Activated CD4-positive, alpha-beta T cell treated with anti-CD3 and anti-CD28 coated beads for 4 hours (primary cell): ENCODE measurements at places on chromosomes 13 and 19.

DNA sequence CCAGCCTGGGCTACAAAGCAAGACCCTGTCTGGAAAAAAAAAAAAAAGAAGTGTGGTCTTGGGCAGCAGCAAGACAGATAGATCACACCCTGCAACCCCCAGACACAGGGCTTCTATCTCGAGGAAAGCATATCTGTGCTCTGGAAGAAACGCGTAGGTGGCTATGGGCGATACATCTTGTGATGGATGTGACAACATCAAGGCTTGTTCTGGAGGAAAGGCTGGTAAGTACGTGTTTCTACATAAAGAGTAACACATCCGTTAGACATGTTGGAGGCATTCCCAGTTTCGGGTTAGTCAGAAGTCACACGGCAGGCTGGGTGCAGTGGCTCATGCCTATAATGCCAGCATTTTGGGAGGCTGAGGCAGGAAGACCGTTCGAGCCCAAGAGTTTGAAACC, 6.6 kb upstream of the DHDH start:
- DNase-seq = no peak

GRCh38 chr13:43089912-43090498, 66.6 kb downstream of the DNAJC15 start:
- no peak for DNase-seq

DNA sequence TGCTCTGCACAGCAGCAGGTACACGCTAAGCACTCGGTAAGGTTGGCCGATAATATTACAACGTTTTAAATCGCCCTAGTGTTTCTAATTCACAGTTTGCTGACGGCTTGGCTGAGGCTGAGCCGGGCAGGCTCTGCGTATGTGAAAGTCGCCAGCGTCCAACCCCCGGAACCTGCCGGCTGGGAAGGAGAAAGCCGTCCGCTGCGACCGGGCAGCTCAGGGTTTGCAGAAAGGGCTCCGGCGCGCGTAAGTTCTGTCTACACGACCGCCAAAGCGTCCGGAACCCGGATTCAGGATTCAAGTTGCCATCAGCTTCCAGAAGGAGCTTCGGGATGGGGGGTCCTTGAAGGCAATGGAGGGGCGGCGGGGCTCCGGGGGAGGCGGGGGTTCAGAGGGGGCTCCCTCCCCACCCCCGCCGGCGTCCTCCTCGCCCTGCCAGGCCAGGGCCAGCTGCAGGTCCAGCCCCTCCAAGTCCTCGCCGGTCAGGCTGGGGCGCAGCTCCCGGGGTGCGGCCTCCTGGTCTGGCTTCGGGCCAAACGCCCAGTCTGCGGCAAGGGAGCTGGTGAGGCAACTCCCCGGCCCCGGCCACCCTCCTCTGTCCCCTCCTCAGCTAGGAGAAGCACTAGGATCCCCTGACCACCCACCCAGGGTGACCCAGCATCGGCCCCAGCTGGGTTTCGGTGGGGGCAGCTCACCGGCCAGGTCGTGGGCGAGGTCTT, 575 bp downstream of the SMIM44 start:
- no peak for DNase-seq

DNA sequence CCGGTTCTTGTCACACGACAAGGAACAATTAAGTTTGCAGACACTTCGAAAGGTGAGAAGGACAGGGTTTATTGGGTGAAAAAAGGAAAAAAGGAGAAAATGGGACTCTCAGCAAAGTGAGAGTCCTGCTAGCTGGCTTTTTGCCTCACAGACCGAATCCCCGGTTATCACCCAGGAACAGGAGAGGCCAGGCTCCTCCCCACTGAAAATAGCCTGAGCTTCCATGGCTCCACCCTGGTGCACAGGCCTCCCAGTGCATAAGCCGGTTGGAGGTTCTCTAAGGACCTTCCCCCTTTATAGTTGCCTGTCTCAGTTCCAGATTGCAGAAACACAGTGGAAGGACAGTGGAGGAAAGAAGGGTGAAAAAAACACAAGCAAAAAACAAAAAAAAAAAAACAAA, 571.7 kb downstream of the KCTD12 start:
- no peak for DNase-seq

GRCh38 chr13:47408546-47409319, 511.9 kb upstream of the HTR2A start:
- no peak for DNase-seq

GRCh38 chr13:25980255-25980654, 71.6 kb downstream of the SHISA2 start:
- no peak for DNase-seq

DNA sequence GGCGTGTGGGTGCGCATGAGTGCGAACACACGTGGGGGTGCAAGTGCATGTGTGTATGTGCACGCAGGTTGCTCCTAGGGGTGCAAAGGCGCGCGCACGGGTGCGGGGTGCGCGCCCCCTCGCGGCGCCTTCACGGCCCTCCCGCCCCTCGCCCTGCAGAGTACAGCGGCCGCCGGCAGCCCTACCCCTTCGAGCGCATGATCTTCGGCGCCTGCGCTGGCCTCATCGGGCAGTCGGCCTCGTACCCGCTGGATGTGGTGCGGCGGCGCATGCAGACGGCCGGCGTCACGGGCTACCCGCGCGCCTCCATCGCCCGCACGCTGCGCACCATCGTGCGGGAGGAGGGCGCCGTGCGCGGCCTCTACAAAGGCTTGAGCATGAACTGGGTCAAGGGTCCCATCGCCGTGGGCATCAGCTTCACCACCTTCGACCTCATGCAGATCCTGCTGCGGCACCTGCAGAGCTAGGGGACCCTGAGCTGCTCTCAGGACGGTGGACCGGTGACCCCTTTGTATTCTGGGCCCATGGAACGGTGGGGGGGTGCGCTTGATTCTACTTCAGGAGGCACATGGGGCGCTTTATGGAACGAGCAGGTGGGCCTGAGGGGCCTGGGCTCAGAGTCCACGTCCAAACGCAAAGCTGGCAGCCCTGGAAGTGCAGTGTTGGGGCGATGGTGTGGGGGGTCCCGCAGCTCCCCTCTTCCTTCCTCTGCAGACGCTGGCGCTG, 27.7 kb downstream of the TMEM161A start:
- DNase-seq = no peak

GRCh38 chr13:38674208-38674607, 12.7 kb upstream of the FREM2 start:
- DNase-seq = no peak

DNA sequence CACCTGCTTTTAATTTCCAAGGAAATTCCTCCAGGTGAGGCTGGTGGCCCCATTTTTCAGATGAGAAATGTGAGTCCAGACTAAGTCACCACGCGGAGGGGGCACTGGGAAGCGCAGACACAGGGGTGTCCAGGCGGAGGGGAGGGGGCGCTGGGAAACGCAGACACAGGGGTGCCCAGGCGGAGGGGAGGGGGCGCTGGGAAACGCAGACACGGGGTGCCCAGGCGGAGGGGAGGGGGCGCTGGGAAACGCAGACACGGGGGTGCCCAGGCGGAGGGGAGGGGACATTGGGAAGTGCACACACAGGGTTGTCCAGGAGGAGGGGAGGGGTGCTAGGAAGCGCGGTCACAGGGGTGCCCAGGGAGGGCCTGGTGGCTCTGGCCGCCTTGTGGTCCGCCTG, 3.5 kb downstream of the GRK1 start:
- DNase-seq = no peak

DNA sequence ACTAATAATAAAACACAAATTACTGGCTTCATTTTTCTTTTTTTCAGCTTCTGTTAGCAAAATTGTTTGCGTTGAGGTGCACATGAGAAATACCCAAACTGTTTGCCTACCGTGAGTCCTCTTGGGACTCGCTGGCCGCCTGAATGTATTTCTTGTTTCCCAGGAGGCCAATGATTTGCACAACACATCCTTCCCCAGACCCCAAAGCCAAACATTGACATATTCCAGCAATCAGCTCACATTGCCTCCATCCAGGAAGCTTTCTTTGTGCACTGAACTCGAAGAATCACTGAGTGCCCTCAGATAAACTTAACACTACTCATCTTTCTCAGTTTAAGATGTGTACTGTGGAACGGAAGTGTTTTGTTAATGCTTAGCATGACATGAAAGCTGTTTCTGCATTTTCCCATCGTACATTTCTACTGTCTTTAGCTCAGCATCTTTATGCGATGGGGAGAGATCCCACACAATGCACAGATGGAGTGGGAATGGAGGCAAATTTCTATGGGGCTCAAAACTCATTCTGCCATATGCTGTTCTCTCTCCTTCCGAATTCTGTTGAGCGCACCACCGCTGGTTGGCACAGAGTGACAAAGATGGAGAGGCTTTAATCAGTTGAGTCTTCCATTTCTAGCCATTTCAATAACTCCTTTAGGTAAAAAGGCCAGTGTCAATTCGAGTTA, 399.5 kb downstream of the RFC3 start:
- no peak for DNase-seq

- peak; percentile 72 for DNase-seq
Measured at GRCh38 chr19:49672131-49672919, 4.7 kb upstream of the PRMT1 start.

DNA sequence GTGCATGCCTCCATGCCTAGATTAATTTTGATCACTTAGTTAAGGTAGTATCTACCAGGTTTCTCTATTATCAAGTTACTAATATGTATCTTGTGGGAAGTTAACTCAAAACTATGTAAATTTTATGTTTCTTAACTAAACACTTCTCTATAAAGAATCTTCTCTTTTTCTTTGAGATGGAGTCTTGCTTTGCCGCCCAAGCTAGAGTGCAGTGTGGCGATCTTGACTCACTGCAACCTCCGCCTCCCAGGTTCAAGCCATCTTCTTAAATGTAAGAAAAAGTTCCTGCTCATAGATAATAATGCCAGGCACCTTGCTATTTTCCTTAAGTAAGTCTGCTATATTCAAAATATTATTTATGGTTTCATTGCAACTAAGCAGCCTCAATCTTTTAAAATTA, 58.4 kb downstream of the ELF1 start:
- DNase-seq = no peak

GRCh38 chr13:61286148-61286745, 129.4 kb downstream of the PCDH20 start:
- DNase-seq = no peak

DNA sequence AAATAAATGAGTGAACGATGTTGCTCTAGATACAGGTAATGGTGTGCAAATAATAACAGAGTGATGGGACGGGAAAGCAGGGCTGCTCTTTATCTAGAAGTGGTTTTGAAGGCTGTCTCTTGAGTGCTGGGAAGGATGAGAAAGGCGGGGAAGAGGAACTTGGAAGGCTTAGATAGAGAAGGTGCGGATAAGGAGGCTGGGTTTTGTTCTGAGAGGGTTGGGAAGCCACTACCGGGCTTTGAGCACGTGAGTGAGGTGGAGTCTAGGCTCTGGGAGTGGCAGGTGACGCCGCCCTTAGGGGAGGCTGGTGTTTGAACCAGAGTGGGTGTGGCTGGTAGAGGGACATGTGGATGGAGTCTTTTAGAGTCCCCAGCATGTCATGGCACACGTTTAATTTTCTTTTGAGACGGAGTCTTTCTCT, 811 bp downstream of the ARMC6 start:
- DNase-seq = peak; percentile 68

GRCh38 chr19:46349311-46349993, 2.6 kb downstream of the PPP5C start:
- DNase-seq = no peak

DNA sequence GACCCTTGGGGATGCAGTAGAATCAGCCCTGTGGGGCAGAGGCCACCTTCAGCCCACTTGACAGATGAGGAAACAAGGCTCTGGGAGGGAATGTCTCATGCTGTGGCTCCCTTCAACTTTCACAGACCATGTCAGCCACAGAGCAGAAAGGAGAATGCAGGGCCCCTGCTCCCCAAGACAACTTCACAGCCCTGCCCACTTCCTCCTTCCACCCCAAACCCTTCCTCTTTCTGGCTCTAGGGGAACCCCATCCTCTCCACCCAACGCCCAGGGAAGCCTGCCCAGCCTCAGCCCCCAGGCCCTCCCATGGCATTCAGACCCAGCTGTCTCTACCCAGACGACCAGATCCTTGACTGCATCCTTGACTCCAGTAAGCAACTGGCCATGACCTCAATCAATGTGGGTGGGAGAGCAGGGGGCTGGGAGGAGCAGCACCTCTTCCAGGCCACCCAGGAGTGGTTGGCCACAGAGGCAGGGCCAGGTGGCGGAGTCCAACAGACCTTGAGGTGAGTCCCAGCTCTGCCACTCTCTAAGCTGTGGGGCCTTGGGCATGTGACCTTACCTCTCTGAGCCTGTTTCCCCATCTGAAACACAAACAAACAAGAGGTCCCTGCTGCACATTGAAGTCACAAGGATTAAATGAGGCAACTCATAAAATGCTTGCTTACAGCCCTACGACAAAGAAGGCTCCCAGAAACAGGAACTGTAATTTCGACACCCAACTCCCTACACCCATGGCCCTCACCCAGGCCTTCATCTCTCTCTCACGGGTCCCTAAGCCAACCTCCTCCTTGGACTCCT, 15.8 kb downstream of the DEDD2 start:
- no peak for DNase-seq
